ENCODE measurements at places on chromosomes 13 and 19.

DNA sequence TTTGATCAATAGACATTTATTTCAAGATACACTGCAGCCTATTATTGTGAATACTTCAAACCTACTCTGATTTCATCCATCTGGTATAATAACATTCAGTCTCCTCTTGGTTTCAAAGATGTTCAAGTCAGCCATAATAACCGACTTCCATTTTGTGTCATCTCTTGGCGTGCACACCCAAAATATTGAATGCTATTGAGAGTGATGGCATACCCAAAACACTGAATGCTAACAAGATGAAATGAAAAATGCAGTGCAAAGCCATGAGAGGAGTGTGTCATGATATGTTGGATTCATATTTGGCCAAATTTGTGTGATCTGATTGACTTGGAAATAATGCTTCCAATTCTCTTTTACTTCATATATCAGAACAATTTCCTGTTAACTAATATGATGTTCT, 181.2 kb upstream of the PCDH17 start:
- DNase-seq: no peak

- DNase-seq: no peak
These were observed 13.2 kb upstream of the SULT2A1 start for GRCh38 chr19:47899335-47899734.

- DNase-seq: no peak
These were observed 146.2 kb downstream of the SHISA2 start for GRCh38 chr13:25905611-25906010.

GRCh38 chr19:38869836-38870607, 8.1 kb downstream of the RINL start:
- peak; percentile 97 for DNase-seq

DNA sequence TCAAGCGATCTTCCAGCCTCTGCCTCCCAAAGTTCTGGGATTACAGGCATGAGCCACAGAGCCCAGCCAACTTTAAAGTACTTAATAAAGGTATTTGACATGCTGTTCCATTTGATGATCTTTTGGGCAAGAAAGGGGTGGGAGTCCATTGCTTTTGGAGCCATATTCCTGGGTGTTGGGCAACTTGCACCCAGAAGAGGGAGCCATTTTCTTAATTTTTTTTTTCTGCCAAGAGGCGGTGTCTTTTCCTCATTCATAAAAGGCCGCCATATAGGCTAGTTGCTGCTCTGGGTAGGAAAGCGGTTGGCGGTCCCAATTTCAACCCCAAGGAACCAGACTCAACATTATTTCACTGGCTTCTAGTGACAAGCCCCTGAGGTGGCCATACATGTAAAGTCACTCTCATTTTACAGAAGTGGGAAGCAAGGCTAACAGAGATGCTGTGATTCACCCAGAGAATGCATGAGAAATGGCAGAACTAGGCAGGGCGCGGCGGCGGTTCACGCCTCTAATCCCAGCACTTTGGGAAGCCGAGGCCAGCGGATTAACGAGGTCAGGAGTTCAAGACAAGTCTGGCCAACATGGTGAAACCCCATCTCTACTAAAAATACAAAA, 139.6 kb downstream of the CACNA1A start:
- no peak for DNase-seq

DNA sequence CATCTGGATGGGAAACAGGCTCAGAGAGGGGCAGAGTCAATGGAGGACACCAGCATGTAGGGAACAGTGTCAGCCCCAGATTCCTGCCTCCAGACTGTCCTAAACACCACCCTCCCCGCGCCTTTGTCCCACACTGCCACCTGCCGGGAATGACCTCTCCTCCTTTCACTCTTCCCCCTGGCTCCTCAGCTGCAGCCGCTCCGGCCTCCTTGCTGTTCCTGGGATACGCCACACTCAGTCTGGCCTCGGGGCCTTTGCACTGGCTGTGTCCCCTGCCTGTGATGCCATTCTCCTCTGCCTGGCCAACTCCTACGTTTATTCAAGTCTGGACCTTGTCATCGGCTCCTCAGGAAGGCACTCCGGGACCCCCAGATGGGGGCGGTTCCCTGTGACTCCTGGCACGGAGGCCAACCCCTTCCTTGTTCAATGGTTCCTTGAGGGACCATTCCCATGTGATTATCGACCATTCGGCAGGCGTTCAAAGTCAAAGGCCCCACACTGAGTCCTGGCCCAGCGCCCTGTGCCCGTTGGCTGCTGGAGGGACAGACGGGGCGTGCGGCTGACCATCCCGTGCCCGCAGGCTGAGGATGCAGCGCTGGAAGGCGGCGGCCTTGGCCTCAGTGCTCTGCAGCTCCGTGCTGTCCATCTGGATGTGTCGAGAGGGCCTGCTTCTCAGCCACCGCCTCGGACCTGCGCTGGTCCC, 15.8 kb downstream of the FUT6 start:
- no peak for DNase-seq

- peak; percentile 84 for DNase-seq
These were observed 673 bp downstream of the SPATA13 start for GRCh38 chr13:24161010-24161775.

DNA sequence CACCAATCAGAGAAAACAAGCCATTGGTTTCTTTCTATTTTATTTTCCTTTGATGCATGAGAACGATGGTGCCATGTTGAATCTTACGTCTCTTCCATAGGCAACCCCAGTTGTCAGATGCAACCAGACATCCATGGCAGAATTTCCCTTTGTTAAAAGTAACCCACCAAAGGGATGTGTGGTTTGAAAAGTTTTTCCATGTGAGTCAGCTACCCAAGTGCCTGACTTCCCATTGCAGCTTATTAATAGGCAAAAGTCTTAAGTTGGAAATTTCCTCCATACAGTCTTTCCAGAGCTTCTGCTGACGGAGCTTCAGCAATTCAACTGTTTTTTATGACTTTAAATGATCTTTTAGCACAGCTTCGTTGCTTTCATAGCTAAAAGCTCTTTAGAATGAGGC, 73.8 kb upstream of the FAM216B start:
- no peak for DNase-seq

- no peak for DNase-seq
These were observed 47.2 kb upstream of the EPHX3 start for GRCh38 chr19:15279326-15279904.

GRCh38 chr13:113876346-113877148, 12.7 kb upstream of the GAS6 start:
- peak; percentile 52 for DNase-seq

DNA sequence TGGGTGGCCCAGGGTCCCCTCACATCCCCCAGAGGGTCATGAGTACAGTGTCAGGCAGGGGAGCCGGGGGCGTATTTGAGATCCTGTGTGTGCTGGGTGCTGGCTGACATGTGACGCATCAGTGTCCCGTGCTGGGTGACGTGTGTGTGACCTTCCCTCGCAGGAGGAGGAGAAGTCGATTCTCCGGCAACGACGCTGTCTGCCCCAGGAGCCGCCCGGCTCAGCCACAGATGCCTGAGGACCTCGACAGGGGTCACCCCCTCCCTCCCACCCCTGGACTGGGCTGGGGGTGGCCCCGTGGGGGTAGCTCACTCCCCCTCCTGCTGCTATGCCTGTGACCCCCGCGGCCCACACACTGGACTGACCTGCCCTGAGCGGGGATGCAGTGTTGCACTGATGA, 25.8 kb downstream of the PNPLA6 start:
- no peak for DNase-seq

DNA sequence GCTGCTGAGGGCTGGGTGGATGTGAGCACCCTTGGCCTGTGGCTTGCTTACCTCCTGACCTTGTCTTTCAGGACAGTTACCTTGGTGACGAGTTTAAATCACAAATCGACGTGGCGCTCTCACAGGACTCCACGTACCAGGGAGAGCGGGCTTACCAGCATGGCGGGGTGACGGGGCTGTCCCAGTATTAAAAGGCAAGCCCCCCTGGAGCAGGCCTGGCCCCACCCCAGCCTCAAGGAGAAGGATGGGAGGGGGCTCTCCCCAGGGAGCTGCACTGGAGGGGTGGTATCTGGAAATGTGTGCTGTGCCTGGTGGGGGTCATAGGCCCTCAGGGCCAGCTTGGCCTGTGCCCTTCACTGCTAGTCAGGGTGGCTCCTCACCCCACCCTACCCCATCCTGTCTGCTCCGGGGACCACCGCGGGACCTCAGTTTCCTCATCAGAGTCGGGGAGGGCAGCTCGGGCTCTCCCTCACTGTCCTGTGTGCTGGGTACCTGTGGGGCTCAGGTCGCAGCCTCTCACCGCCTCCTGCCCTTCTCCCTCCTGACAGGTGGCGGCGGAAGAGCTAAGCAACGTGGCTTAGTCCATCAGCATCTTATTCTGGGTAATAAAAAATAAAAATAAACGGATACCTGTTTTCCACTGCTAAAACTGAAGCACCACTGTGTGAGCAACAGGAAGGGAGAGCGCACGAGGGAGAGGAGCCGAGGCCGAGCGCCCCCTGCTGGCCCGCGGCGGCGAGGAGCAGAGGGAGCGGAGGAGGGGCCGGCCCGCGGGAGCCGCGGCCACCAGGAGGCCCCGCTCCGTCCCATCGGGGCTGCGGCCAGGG, 29.8 kb downstream of the CERS1 start:
- peak; percentile 84 for DNase-seq

- DNase-seq: no peak
These were observed 4.1 kb upstream of the CIRBP start for GRCh38 chr19:1264801-1265614.

GRCh38 chr13:41673640-41674039, 216.3 kb downstream of the RGCC start:
- no peak for DNase-seq

GRCh38 chr13:113483504-113484293, 6.8 kb downstream of the DCUN1D2 start:
- DNase-seq: no peak

DNA sequence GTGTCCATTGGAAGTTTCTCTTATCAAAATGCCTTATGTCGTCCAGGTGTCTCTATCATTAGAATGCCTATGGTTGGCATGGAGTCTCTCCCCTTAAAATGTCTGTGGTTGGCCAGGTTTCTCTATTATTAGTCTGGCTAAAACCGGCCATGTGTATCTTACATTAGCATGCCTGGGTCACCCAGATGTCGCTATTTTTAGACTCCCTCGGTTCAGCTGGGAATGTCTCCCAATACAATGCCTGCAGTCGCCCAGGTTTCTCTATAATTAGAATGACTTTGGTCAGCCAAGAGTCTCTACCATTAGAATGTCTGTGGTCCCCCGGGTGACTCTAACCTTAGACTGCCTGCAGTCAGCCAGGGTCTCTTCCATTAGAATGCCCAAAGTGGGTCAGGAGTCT, 1536.1 kb downstream of the UQCRFS1 start:
- no peak for DNase-seq

- DNase-seq: no peak
These were observed 5.8 kb downstream of the KRTDAP start for GRCh38 chr19:35484252-35485036.

DNA sequence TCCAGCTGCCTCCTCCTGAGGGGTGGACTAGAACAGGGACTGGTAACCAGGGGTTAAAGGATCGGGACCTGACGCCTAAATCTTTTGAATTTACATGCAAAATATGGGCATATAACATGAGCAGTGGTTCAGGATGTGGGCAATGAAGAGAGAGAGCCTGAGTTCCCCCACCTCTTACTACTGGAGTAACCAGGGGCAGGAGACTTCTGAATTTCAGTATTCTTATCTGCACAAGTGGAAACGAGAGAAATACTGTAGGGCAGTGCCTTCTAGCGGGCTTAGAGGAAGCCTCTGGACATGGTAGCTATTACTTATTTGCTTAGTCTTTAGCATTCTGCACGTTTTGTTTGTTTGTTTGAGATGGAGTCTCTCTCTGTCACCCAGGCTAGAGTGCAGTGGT, 26.3 kb downstream of the BCAT2 start:
- no peak for DNase-seq

- peak; percentile 75 for DNase-seq
These were observed 4.0 kb upstream of the NKPD1 start for GRCh38 chr19:45164577-45165335.

- no peak for DNase-seq
These were observed 528.1 kb downstream of the DIAPH3 start for GRCh38 chr13:59635589-59635988.

DNA sequence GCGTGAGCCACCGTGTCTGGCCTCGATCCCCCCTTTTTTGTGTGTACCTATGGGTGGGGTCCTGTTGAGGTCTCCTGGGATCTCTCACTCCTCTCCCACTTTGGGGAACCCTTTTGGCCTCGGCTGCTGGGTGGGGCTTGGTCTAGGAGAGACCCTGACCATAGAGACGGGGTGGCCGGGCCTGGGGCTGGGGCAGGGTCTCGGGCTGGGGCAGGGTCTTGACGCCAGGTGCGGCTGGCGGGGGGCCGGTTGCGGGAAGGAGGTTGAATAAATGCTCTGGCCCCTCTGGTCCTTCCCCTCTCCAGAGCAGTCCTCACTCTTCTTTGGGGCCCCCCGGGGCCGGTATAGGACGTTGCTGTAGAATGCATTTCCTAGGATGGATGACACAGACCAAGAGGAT, 9.7 kb downstream of the TMIGD2 start:
- no peak for DNase-seq

DNA sequence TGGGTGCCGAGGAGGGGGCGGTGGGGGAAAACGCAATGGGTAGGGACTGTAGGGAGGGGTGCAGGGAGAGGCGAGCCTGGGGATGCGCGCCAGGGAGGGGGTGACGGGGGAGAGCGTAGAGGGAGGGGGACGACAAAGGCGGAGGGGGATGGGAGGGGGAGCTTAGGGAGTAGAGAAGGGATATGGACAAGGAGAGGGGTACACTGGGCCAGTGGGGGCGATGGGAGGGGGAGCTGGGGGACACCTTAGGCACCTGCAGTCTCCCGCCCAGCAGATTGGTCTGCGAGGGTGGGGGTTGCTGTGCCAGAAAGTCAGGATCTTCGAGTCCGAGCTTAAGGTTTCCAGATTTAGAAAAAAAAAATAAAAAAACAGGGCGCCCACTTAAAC, 15.7 kb downstream of the CCDC124 start:
- DNase-seq: no peak

- DNase-seq: no peak
These were observed 154.7 kb upstream of the ZNF536 start for GRCh38 chr19:30217461-30217860.

- DNase-seq: peak; percentile 90
These were observed 3.3 kb downstream of the CFD start for GRCh38 chr19:862581-863314.

- DNase-seq: no peak
These were observed 274.5 kb downstream of the DCT start for GRCh38 chr13:94204946-94205345.

- no peak for DNase-seq
These were observed 11.6 kb upstream of the RAP2A start for GRCh38 chr13:97422118-97423054.

Data from activated CD8-positive, alpha-beta memory T cell treated with anti-CD3 and anti-CD28 coated beads for 24 hours (primary cell).